ENCODE measurements at places on chromosomes 5 and 9. TPM values are rescaled to one million over a fixed set of nuclear protein-coding genes. Genes with fewer than 3 reads are reported as not detected.

Gene NPDC1
- 260 TPM for total RNA-seq

Gene LCN15
- total RNA-seq = 1.9 TPM

Gene PCDHGA6
- total RNA-seq = 6.3 TPM

Gene ROPN1L
- not detected for total RNA-seq

Gene PCDHGA9
- 5.5 TPM for total RNA-seq

Gene SLC6A19
- not detected for total RNA-seq

Gene SH3RF2
- total RNA-seq = not detected

Gene MYMK
- not detected for total RNA-seq

Gene PCDHB4
- 7.8 TPM for total RNA-seq

Gene PCA3
- total RNA-seq = not detected

Gene WWC1
- 1.5 TPM for total RNA-seq

Gene PPP2R2B
- total RNA-seq = 11.4 TPM

Gene STC2
- 14.0 TPM for total RNA-seq

Gene GARNL3
- total RNA-seq = 14.7 TPM

Gene HTR1A
- total RNA-seq = 1.2 TPM

Gene PSD2
- 2.3 TPM for total RNA-seq

Gene ACOT12
- not detected for total RNA-seq

Gene ENHO
- 11.5 TPM for total RNA-seq

Gene BTNL8
- total RNA-seq = not detected

Gene CD180
- total RNA-seq = not detected

Gene HACD4
- 0.10 TPM for total RNA-seq

Gene CBY3
- not detected for total RNA-seq

Gene SARDH
- total RNA-seq = 2.0 TPM

Gene ALDH7A1
- 85.9 TPM for total RNA-seq

Gene SLC1A3
- total RNA-seq = 1.6 TPM

Gene TTC23L
- total RNA-seq = 1.2 TPM

Measured in glutamatergic neuron (in vitro differentiated cells).